ENCODE measurements at places on chromosomes 12 and 14. TPM values are rescaled to one million over a fixed set of nuclear protein-coding genes. Genes with fewer than 3 reads are reported as not detected.

Gene ADAMTS20
- total RNA-seq = 1.6 TPM

Gene DNM1L
- total RNA-seq = 138 TPM

Gene CARMIL3
- 7.8 TPM for total RNA-seq

Gene SERPINA4
- not detected for total RNA-seq

Gene CATSPERB
- 0.55 TPM for total RNA-seq

Gene NTN4
- total RNA-seq = 23.0 TPM
